Activated T-cell treated with anti-CD3 and anti-CD28 coated beads, Interleukin-2, amount 50 U/mL, for 24 hours (primary cell): ENCODE measurements at places on chromosomes 12 and 14.

GRCh38 chr14:95348395-95349080 is 28.8 kb upstream of the CLMN start:
- H3K27ac ChIP-seq, result no peak overlapping the region
- no peak for DNase-seq
- no peak overlapping the region for H3K4me3 ChIP-seq

- peaks cover 3% of the 10 kb centered on the region for H3K27me3 ChIP-seq
- H3K4me1 ChIP-seq, result peaks cover 10% of the 10 kb centered on the region
- no peak overlapping the region for H3K4me3 ChIP-seq
- no peak overlapping the region for H3K27ac ChIP-seq
- DNase-seq, result no peak
These were observed 20.7 kb downstream of the TSPAN9 start for GRCh38 chr12:3097836-3098235.

- H3K27ac ChIP-seq, result no peak overlapping the region
- no peaks in the 10 kb centered on the region for H3K27me3 ChIP-seq
- no peak for DNase-seq
- no peaks in the 10 kb centered on the region for H3K4me1 ChIP-seq
These were observed 313.0 kb downstream of the NAV3 start for GRCh38 chr12:78143717-78144116.

DNA sequence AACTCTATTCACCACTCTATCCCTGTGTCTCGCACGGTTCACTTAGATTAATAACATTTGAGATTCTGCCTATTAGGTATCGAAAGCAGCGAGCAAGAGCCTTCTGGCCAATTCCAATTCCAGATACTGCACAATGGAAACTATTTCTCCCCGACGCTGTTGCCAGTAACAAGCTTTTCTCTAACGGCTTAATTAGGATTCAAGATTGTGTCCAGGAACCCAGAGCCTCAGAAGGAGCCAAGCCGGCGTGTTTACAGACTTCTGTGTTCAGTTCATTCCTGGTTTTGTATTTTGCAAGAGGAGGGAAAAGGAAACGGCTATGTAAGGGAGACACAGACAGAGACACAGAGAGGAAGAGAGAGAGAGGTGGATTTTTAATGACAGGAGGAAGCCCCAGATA is 185.6 kb downstream of the DICER1 start:
- DNase-seq, result no peak
- no peak overlapping the region for H3K4me3 ChIP-seq
- H3K36me3 ChIP-seq, result no peaks in the 10 kb centered on the region
- H3K4me1 ChIP-seq, result no peaks in the 10 kb centered on the region

DNA sequence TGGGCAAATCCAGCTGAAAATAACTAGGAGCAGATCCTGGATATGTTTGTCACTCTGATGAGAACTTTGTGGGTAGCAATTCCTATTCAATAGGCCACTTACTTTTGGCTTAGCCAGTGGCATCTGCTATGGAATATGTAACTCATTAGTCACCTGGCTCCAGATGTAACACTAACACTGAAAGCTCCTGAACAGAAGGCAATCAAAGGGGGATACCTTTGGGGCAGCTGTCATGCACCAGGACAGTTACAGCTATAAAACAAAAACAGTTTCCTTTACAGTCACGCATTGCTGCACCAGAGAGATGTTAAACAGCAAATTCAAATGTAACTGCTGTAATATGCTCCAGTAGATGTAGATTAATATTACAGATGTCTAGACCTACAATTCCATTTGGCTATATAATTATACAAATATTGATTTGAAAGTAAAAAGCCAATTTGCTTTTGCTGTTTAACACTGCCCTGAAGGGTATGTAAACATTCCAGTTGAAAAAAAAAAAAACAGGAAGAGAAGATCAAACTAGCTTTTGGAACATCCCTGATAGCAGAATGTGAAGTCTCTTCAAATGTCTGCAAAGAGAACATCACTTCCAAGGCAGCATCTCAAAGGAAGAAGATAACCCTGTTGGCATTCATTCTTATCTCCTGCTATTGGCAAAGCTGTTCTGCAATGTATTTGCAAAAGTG is 18.4 kb downstream of the RACGAP1 start:
- H3K27me3 ChIP-seq, result no peaks in the 10 kb centered on the region
- peaks cover 10% of the 10 kb centered on the region for H3K4me1 ChIP-seq
- no peak overlapping the region for H3K4me3 ChIP-seq

- H3K4me1 ChIP-seq, result no peaks in the 10 kb centered on the region
- H3K27me3 ChIP-seq, result no peaks in the 10 kb centered on the region
- no peak for DNase-seq
- no peak overlapping the region for H3K4me3 ChIP-seq
- H3K27ac ChIP-seq, result no peak overlapping the region
These were observed 440.1 kb upstream of the FAR2 start for GRCh38 chr12:28708918-28709371.

DNA sequence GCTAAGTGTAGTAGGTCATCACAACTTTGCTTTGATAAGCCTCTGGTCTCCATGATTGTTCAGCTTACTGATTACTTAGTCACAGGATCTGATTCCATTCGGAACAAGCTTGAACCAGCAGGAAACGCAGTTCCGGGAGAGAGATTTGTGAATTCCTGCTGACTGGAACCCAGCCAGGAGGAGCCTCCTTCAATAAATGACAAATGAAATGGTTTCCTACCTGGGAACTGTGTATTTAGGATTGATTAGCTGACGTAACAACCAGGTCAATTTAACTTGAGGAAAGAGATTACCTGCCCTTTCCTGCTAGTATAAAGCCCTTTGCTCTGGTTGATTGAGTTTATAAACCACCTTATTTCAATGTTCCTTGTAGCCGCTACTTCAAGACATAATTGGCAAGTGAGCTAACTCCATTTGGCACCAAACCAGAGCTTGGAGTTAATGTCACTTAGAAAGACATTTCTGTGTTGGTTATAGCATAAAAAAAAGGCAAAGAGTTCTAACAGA is 35.1 kb upstream of the KCNH3 start:
- H3K36me3 ChIP-seq, result peaks cover 18% of the 10 kb centered on the region
- no peak overlapping the region for H3K27ac ChIP-seq
- peaks cover 11% of the 10 kb centered on the region for H3K4me1 ChIP-seq
- no peaks in the 10 kb centered on the region for H3K27me3 ChIP-seq
- no peak for DNase-seq

DNA sequence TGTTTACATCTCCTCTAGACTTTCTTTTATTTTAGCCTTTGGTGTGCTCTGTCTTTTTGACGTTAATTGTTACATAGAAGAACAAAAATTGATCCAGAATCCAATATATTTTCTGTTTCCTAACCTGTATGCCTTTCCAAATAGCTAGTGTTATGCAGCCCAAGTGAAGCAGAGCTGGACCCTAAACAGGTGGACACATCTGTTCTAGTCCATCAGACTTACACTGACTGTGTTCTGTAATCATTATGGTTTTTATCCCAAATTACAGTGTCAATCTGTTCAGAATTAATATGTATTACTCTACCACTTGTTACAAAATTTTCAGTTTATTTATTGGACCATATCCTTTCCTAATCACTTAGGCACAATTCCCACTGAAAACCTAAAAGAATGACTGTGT is 176.8 kb upstream of the FOXG1 start:
- no peaks in the 10 kb centered on the region for H3K36me3 ChIP-seq
- H3K4me3 ChIP-seq, result no peak overlapping the region
- no peak overlapping the region for H3K27ac ChIP-seq
- no peaks in the 10 kb centered on the region for H3K4me1 ChIP-seq
